ENCODE measurements at places on chromosomes 1 and 21. TPM values are rescaled to one million over a fixed set of nuclear protein-coding genes. Genes with fewer than 3 reads are reported as not detected.

GRCh38 chr1:112541299-112541698, 32.5 kb downstream of the WNT2B start:
- ATAC-seq = no peak

The WDR4 gene
- total RNA-seq = 11.0 TPM

The SERPINC1 gene
- 0.32 TPM for total RNA-seq

DNA sequence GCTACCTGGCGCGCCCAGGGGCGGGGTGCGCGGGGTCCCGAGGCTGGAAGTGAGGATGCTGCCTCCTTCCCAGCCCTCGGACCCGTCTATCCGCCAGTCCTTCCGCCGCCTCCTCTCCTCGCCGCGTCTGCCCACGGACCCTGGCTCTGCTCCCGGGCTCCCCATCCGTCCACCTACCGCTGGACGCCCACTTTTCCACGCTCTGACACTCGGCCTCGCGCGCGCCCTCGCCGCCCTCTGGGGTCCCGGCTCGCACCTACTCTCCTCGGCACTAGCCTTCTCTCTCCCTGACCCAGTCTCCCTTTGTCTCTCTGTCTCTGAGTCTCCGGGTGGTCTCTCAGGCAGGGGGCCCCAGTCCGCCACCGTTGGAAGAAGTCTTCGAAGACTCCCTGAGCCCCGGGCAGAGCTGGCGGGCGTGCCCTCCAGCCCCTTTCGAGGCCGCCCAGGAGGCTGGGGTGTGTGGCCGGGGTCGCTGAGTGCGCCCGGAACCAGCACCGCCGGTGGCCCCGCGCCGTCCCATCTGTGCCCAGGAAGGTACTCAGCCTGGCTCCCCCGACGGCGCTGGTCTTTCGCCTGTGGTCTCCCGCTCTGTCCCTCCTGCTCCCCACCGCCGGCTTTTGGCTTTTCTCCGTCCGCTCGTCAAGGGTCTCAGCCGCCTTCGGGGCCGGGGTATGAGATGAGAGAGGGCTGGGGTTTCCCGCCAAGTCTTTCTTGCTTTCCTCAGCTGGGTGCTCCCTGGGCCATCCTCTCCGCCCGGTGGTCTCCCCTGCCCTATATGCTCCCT, 610 bp downstream of the DRAXIN start:
- ATAC-seq = peak; percentile 1

- no peak for ATAC-seq
Measured at GRCh38 chr1:23796466-23797271, 3.9 kb downstream of the GALE start.

All from motor neuron (in vitro differentiated cells).